Naive thymus-derived CD4-positive, alpha-beta T cell (primary cell): ENCODE measurements at places on chromosomes 2 and 18.

GRCh38 chr2:96907115-96908041, 37.5 kb upstream of the SEMA4C start:
- DNase-seq = no peak

- DNase-seq = no peak
Observed at GRCh38 chr2:114442510-114442909, at the start of gene DPP10. Gene DPP10 (plus strand): TSS chr2:114442641.

DNA sequence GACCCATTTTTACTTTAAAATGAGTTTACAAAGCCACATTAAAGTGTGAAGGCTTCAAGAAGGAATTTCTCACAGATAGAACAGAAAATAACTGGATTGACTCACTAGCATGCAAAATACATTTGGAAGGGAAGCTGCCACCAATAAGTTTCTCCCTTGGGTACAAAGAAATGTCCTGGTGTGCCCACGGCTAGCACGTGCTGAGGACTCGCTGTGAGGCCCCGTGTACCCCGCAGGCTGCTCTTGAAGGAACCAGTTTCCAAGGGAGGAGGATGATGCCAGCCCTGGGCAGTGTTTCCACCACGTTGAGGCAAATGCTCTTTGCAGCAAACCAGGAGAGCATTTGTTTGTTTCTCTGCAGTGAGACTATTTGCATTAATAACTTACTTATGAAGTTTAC, 207.3 kb downstream of the SH3RF3 start:
- no peak for DNase-seq

DNA sequence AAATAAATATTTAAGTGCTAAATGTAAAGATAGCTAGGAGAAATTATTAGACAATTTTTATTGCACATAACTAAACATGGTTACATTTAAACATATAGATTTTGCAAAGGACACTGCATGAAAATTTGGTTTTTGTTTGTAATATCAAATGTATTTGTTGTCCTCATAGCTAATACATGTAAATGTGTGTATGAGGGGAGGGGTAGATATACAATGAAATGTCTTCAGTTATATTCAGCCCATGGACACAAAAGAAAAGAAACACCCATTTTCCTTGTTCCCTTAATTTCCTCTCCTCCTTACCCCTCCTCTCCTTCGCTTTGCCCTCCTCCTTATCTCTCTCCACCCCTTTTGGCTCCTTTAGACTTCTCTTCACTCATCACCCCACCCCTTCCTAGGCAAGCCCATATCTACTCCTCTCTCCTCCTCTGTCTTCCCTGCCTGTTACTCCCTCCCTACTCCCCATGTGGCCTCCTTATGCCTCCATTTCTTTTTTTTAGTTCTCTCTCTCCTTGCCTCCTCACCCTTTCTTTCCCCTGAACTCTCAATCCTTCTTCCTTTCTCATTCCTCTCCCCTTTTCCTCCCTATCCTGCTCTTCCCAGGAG, 1.4 kb downstream of the COL3A1 start:
- DNase-seq = no peak

GRCh38 chr2:232549655-232550353, 553 bp downstream of the TIGD1 start:
- no peak for DNase-seq

DNA sequence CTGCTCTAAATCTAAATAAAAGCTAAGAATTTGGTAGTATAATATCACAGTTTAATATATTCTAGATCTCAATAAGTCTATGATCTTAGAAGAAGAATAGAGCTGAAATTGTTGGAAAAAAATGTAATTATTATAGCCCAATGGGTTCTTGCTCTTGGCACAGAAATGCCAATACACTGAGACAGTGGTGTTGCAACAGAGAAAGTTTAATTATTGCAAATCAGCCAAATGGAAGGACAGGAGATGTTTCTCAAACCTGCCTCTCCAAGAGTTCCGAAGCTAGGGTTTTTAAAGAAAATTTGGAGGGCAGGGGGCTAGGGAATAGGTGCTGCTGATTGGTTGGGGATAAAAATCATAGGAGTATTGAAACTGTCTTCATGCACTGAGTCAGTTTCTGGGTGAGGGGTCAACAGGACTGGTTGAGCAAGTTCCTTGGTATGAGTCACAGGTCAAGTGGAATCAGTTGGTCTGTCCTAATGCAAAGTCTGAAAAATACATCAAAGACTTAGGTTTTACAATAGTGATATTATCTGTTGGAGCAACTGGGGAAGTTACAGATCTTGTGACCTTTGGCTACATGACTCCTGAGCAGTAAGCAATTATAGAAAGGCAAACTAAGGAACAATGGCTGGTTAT, 228.6 kb downstream of the CD226 start:
- DNase-seq = no peak

GRCh38 chr2:208413931-208414330, 7.3 kb downstream of the PTH2R start:
- DNase-seq = no peak

DNA sequence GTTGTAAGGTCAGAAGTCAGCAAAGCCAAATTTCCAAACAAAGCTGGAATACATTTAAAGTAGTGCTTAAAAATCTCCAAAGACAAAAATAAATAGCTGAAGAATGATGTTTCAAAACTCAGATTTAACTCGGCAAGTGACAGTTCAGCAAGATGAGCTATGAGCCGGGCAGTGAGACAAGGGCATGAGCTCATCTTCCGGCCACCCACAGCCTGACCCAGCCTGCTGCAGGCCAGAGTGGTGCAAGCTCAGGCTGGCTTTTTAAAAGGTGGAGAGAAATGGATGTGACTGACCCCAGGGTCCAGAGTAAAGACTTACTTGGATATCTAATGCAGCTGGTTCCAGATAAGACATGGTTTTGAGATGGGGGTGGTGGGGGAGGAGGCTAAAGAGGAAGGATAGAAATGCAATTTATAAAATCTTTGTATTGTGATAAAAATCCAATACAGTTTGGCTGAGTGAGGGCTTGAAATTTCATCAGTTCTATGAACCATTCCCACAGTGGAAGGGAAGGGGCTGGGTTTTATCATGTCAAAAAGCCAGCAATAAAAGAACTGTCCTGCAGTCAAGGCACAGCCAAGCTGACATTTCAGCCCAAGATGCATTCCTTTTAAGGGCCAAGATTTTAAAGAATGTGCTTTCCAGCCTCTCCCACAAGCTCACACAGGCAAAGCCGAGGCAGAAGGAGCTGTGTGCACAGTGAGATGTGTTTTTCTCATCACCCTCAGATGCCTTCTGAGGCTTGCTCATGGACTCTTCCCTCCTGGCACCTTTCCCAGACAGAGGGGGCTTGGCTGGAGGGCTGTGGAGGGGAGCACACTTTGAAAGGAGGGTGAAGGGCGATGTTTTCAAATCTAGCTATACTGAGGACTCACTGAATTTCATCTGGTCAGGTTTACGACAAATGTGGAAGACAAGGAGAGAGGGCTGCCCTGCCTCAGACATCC, 97.9 kb upstream of the KLHL29 start:
- DNase-seq = no peak

GRCh38 chr18:9890957-9891356, 5.2 kb downstream of the TXNDC2 start:
- no peak for DNase-seq

DNA sequence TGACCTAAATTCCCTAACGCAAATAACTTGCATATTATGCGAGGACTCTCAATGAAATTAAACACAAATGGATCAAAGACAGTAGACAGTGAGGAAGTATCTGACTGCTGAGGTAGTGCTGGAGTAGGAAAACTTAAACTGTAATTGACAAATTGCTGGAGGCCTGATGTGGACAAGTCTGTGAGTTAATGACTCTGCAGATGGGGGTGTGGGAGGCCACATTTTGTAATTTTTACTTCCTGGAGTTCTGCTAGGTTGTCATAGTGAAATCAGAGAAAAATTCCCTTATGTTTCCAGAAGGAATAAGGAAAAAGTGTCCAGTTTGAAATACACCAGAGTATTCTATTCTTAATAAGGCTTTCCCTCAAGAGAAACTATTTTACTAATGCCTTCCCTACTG, 333.0 kb upstream of the CNTNAP5 start:
- no peak for DNase-seq

DNA sequence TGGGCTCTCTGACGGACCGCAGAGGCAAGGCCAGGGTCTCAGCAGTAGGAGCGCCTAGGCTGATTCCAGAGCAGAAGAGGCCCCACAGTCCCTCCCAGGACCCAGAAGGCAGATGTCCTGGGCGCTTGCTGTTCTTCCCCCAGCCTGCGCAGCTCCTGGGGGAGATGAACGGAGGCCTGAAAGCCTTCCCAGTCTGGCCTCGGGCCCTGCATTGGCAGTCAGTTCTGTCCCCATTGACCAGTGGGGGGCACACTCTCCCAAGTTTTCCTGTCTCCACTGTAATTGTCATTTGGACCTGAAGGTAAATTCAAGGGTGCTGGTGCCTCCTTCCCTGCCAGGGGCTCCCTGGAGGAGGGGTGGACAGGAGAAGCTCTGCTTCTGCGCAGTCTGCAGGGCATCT, 345.7 kb downstream of the CYP26B1 start:
- DNase-seq = no peak

GRCh38 chr2:109110170-109110569, 18.8 kb upstream of the SH3RF3 start:
- DNase-seq = no peak

DNA sequence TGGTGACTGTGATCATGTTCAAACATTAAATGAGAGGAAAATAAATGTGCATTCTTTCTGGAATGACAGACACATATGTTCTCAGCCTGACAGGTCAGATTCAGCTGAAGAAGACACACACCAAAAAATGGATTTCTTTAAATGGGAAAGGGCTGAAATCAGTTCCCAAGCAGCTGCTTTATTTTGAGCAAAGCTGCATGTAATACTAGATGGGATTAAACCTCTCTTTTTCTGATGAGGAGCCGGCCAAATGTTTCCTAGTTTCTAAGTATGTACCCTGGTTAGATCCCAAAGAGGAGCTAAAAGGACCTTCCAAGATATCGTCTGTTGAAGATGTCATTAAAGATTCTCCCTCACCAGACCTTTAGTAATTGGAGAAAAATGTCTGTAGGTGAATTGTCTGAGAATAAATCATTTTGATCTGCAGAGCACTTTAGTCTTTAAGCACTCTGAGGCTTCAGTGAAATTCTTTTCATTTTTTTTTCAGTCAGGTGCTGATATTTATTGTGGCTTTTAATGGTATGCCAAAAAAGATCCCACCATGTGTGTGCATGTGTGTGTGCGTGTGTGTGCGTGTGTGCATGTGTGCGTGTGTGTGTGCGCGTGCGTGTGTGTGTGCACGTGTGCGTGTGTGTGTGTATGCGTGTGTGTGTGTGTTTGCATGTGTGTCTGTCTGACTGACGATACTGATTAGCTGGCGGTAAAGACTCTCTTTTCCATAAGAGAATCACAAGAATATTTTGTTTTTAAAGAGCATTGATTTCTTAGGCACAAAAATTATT, 175.8 kb downstream of the IRS1 start:
- DNase-seq = no peak

- no peak for DNase-seq
Observed at GRCh38 chr2:8606649-8607550, 75.0 kb upstream of the ID2 start.

DNA sequence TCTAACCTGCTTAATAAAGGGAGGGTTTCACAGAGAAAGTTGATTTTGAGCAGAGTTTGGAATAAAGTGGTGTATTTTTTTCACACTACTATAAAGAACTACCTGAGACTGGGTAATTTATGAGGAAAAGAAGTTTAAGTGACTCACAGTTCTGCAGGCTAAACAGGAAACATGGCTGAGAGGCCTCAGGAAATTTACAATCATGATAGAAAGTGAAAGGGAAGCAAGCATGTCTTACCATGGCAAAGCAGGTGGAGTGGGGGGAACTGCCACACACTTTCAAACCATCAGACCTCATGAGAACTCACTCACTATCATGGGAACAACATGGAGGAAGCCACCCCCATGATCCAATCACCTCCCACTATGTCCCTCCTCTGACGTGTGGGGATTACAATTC, 546.7 kb downstream of the EPHA4 start:
- DNase-seq = no peak

- no peak for DNase-seq
Observed at GRCh38 chr2:84701880-84702279, 179.0 kb downstream of the TRABD2A start.

- DNase-seq = no peak
Observed at GRCh38 chr2:226683944-226684562, 115.6 kb downstream of the IRS1 start.
